ENCODE measurements at places on chromosomes 4 and X. TPM values are rescaled to one million over a fixed set of nuclear protein-coding genes. Genes with fewer than 3 reads are reported as not detected.

The SSX4 gene
- total RNA-seq: not detected

The PGAM4 gene
- total RNA-seq: not detected

The MAOA gene
- total RNA-seq: 39.1 TPM

DNA sequence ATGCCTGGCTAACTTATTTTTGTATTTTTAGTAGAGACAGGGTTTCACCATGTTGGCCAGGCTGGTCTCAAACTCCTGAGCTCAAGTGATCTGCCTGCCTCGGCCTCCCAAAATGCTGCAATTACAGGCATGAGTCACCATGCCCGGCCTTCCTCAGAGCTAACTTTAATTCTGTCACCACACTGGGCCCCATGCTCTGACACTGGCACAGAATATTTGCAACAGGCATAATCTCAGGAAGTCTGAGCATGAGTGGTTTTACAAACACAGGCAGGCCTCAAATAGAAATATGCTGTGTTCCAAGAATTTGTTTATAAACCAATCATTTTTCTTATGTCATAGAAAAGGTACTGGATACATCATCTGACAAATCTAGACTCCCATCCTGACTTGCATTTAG, 32.7 kb upstream of the FAM9C start:
- no peak for DNase-seq

- DNase-seq: no peak
Measured at GRCh38 chr4:38688676-38689355, 24.8 kb downstream of the KLF3 start.

DNA sequence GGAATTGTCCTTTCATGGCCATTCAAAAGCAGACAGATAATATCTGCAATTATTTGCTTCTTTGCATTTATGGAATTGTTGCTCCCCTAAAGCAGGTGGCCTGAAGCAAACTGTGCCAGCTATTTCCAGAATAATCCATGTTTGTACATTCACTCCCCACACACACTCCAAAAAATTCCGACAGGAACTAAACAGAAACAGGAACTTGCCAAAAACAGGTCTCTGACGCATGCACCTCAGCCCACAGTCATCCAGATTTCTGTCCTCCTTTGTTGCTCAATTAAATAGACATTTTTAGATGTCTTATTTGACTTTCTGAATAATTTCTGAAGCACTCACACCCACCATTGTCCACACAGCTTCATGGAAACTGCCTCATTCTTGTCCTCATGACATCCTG, 71.5 kb upstream of the EDNRA start:
- DNase-seq: no peak

DNA sequence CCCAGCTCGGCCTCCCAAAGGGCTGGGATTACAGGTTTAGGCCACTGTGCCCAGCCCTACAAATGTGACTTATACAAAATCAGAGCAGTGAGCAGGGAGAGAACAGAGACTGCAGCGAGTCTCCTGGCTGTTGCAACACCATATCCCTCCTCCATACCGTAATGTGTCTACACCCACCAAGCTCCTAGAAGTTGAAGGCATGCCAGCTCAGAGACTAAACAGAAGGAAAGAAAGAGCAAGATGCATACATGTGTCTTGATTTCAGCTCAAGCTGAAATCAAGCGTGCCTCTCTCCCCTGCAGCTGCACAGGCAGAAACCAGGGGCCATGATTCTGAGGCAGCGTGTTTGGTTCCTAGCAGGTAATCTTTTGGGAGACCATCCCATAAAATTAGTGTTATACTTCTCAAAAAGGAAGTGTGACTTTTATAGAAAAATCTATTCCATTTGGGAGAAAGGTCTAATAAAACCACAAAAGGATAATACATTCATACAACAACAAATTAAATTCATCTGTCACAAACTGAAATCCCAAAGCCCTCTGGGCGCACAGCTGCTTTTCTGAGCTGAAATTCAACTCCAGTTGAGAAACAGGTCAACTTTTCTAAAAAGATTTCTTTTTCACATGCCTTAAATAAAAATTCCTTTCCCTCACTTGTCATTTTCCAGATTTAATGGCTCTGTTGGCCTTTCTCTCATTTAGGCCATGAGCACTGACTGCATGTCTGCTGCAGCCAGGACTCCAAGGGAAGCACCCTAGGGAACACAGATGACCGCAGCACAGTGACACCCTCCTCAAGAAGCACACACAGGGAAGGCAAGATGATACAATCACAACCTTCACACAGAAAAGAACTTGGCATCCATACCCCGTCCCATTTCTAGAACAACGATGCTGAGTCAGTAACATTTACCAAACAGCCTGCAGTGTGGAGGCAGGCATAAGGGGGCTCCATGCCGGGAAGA, 34.4 kb downstream of the AFAP1 start:
- no peak for DNase-seq

The POLN gene
- 0.54 TPM for total RNA-seq

DNA sequence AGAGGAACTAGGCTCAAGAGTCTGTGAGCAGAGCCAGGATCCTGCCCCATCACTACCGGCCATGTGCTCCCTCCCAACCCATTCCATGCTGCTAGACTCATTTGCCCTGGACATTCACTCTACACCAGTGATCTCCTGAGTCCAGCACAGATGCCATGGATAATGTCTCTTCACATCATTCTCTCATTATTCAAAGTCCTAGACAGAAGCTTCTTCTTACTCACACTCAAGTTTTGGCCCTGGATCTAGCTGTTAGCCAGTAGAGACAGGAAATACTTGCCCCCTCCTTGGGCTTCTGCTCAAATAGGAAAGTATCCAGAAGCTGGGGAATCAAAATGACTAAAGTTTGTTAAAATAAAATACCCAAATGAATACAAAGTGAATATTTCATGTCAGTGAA, 266.8 kb upstream of the LDB2 start:
- no peak for DNase-seq

- no peak for DNase-seq
Measured at GRCh38 chr4:2066571-2067445, 7.7 kb downstream of the NAT8L start.

The NAT8L gene
- total RNA-seq: not detected

DNA sequence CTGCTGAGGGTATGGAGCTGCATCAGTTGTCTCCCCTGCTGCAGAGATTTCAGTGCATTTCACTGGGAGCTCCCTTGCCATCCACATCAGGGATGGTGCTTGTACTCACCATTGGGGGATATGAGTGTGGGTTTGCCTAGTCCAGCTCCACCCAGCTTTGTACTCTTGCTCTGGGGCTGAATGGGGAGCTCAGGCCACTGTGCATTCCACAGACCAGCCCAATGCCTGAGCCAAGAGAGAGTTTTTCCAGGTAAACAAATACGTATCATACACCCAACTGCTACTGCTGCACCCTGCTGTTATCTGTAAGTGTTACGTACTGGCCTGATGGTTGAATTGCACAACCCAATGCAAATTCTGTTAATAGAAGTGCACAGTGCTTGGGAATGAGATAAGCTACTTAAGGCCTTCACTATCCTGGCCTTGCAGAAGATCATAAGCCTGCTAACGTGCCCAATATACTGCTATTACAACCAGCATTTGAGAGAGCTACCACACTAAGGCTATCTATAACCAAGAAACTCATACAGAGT, 205.0 kb upstream of the DMD start:
- DNase-seq: no peak

DNA sequence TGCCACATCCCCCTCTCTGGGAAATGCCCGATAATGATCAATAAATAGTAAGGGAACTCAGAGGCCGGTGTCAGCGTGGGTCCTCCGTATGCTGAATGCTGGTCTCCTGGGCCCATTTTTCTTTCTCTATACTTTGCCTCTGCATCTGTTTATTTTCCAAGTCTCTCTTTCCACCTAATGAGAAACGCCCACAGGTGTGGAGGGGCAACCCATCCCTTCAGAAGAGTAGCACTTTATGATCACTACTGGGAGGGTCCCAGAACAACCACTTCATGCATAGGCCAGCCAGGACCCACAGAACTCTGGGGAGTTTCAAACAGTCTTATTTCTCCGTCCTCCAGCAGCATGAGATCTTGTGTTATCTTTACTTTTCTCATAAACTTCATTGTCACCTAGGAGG, 100.1 kb downstream of the CEP44 start:
- no peak for DNase-seq

GRCh38 chr4:2842687-2843262, 869 bp upstream of the ADD1 start:
- no peak for DNase-seq

GRCh38 chrX:56107320-56107719, 124.8 kb upstream of the KLF8 start:
- DNase-seq: no peak

The IL1RAPL1 gene
- total RNA-seq: 0.48 TPM

GRCh38 chr4:117773064-117773936, 261.0 kb upstream of the NDST3 start:
- no peak for DNase-seq

The FAM193A gene
- 13.5 TPM for total RNA-seq

The TMPRSS11E gene
- 0.11 TPM for total RNA-seq
